ENCODE measurements at places on chromosomes 3 and 15.

DNA sequence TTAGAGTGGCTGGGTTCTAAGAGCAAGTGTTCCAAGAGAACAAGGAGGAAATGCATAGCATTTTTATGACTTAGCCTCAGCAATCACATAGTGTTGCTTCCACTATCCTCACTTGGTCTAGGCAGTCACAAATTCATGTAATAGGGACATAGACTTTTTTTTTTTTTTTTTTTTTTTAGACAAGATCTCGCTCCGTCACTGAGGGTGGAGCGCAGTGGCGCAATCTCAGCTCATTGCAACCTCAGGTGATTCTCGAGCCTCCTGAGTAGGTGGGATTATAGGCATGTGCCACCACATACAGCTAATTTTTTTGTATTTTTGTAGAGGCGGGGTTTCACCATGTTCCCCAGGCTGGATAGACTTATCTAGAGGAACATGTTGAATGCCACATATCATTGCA, 4.7 kb upstream of the GNB4 start:
- DNase-seq = no peak

GRCh38 chr3:179716811-179717210, 64.0 kb downstream of the USP13 start:
- DNase-seq = no peak

DNA sequence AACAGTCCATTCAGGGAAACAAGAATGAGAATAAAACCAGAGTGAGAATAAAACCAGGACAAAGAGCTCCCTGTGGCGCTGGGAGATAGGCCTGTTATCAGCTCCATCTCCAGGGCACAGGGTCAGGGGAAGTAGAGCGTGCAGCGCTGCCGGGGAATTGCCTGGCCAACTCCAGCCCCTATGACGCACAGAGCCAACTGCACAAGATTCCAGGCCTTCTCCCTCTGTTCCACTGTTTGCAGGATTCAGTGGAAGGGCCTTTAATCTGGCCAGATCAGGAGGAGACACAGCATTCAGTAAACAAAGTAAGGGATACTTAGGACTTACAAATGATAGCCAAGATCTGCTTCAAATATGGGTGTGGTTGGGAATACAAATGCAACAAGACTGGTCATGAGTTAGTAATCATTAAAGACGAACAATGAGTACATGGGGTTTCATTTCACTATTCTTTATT, 49.4 kb downstream of the ITGB5 start:
- peak; percentile 49 for DNase-seq

DNA sequence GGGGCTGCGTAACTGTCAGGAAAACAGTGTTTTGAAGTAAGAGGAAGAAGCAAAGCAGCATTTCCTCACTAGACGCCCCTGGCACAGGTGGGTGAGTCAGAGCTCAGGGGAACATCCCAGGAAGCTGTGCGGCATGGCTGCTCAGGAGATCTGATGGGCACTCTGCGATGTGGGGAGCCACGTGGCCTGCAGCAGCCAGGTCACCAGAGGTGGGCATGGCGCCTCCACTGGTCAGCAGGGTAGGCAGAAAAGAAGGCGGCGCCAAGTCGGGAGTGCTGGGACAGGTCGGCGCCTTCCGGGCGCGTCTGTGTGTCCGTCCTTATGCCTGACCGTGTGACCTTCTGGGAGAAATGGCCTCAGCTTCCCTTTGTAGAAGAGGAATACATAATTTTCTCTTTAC, 249.9 kb upstream of the ST8SIA2 start:
- DNase-seq = no peak

GRCh38 chr3:139718415-139718814, 40.6 kb upstream of the NMNAT3 start:
- peak; percentile 73 for DNase-seq

GRCh38 chr3:173410849-173411248, 13.3 kb downstream of the NLGN1 start:
- DNase-seq = no peak

- DNase-seq = no peak
Observed at GRCh38 chr15:36294359-36294758, 285.1 kb upstream of the CDIN1 start.

GRCh38 chr3:64595253-64595694, 92.5 kb downstream of the ADAMTS9 start:
- DNase-seq = peak; percentile 81

DNA sequence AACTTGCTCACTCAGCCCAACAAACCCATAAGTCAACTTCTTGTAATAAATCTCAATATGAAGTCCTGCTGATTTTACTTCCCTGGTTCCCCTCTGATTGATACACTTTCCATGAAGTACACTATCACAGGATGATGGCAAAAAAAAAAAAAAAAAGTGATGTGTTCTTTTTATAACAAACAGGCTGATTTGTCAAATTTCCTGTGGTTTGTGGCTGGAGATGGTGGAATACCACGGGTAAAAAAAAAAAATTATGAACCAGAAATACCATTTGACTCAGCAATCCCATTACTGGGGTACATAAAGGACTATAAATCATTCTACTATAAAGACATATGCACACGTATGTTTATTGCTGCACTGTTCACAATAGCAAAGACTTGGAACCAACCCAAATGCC, 10.7 kb upstream of the SERPINI2 start:
- no peak for DNase-seq

GRCh38 chr3:115652738-115653137, 29.4 kb downstream of the GAP43 start:
- DNase-seq = no peak

- DNase-seq = no peak
Observed at GRCh38 chr3:54257125-54257720, 134.9 kb downstream of the CACNA2D3 start.

- DNase-seq = no peak
Observed at GRCh38 chr3:111336511-111336910, 205.5 kb upstream of the CD96 start.

DNA sequence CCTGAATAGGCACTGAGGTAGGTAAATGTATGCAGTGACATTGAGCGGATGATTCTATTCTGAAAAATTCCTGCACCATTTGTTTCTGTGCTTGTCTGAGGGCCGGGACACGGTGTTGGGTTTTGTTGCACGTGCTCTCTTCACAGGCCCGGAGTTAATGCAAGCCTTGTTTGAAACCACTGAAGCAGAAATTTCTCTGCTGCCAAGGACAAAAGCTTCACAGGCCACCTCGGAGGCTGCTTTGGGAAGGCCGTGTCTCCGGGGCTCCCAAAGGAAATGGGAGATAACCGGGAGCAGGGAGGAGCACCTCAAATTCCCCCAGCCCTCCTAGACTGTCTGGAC, 179.4 kb downstream of the OPA1 start:
- DNase-seq = no peak

DNA sequence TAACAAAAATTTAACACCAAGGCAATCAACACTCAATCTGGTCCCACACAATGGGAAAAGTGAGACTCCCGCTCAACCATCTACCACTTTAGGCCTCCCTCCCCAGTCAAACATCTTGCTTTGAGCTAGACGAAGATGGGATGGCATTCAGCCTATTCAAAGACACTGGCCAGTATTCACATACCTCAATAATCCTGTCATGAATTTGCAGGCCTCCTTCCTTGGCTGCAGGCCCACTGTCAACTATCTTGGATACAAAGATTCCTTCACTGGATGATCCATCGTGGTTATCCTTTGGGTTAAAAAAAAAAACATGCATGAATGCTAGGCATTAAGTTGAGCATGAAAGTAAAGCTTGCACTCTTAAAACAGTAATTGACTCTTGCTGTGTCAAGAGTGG, 22.6 kb downstream of the PDZRN3 start:
- DNase-seq = peak; percentile 76

Measured in tongue (tissue), 3 donors.